Germinal center (tissue), 1 donor: ENCODE measurements at places on chromosomes 12 and 14.

GRCh38 chr14:103100281-103101121 lies 6.0 kb downstream of the EXOC3L4 start:
- DNase-seq: no peak

DNA sequence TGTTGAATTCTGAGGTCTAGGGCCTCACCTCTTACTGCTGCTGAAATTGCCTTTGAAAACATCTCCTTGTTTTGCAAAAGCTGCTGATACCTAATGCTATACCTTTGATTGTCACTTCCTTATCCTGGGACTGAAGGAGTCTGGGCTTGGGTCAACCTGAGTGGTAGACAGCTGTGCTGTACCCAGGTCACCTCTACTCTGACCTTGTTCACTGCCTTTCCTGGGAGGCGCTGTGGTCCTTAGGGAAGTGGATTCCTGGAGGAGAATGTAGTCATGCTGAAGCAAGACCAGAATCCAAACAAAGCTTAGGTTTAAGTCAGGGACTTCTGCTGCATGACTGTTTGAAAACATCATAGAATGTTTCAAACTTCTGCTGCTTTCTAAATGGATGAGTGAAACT lies 191.4 kb downstream of the SNAPC1 start:
- no peak for DNase-seq

GRCh38 chr14:57479197-57479596 lies 14.5 kb downstream of the CCDC198 start:
- no peak for DNase-seq

GRCh38 chr14:54329082-54329695 lies 67.6 kb upstream of the CDKN3 start:
- peak; percentile 29 for DNase-seq

- no peak for DNase-seq
Measured at GRCh38 chr14:38098074-38098836, 109.4 kb upstream of the SSTR1 start.

DNA sequence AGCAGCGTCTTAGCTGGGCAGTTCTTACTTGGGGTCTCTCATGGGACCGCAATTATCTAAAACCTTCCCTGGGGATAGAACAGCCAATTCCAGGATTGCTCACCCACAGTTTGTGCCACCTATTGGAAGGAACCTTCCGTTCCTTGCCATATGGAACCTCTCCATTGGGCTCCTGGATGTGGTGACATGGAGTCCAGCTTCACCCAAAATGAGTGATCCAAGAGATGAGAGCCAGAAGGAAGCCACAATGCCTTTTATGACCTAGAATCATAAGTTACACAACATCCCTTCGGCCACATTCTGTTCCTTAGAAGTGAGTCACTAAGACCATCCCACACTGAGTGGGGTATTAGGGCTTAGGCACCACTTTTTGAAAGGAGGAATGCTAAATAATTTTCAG lies 164.4 kb downstream of the FBXL14 start:
- DNase-seq: no peak
